ENCODE measurements at places on chromosomes 6 and 20.

GRCh38 chr6:356828-357251 is 34.7 kb upstream of the IRF4 start:
- no peak for DNase-seq

DNA sequence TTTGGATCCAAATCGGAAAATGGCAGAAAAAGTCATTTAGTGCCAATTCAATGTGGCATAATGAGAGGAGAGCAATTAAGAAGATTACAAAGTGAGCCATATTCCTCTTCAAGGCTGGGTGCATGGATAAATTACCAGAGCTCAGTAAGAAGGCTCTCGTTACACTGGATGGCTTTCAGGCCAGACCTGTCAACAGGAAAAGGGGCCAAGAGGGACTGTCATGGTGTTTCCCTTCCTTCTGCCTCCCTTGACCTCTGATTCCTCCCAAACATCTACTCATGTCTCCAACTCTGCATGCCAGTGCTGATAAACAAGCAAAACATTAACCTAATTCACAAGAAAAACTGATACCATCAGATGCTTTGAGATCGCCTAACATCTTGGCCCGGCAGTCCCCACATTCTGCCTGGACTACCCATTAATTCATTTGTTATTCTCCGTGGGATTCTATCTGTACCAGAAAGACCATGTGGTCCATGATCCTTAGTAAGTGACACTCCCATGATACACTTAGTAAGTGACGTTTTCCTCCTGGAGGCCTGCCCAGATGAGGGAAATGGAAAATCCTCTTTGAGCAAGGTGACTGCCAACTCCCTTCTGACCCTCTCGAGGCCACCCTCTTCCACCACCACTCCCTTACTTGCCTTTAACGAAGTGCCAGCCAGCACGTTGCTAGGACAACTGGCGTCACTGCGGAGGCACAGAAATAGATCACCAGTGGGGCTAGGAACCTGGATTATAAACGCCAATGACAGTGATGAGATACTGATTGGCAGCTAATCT is 239.2 kb downstream of the GMPR start:
- no peak for DNase-seq

- DNase-seq: no peak
Observed at GRCh38 chr6:150243620-150244314, 100.9 kb downstream of the PPP1R14C start.

GRCh38 chr20:37354210-37355195 is 8.6 kb downstream of the SRC start:
- DNase-seq: no peak

DNA sequence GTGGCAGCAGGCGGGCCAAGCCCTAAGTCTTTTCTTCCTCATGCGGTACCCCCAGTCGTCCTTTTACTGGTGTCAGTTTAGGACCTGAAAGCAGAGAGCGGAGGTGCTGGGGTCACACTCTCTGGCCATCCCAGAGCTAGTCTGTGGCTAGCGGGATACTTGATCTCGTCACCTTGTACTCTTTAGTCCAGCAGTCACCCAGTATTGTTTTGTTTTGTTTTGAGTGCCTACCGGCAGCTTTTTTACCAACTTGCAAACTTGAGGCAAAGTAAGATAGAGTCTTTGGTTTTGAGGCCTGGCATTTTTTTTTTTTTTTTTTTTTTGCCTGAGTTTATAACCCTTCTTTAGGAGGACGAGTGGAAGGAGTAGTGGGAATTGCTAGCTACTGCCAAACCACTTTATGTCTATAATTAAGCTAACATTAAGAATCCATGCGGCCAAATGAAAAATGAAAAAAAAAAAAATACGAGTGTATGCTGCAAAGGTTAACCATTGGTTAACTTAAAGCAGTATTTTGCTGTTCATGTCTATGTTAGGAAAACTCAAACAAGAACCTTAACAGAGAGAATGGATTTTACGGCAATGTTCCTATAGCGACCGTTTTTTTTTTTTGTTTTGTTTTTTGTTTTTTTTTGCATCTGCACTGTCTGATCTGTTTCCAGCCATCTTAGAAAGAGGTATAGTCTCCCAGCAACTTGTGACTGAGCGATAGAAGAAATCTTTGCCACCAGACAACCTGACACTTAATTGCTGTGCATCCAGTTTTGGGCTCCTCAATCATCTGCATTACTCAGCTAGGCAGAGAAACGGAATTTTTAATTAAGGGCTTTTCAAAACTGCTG is 56.9 kb downstream of the FAM217A start:
- no peak for DNase-seq

DNA sequence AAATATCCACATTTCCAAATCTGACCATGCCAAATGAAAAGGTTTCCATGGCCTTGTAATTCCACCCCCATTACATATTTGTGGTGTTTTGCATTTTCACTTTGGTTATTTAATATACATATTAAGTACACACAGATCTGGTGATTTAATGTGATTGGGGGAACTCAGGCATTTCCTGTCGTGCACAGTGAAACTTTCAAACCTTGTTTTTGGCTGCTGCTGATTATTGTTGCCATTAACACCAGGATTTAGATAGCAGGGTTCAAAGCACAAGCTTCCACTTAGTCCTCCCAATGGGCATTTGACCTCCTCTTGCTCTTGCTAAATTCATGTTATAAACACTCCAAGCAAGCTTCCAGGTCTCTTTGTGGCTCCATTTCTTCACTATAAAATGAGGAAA is 166.5 kb downstream of the SOBP start:
- no peak for DNase-seq

DNA sequence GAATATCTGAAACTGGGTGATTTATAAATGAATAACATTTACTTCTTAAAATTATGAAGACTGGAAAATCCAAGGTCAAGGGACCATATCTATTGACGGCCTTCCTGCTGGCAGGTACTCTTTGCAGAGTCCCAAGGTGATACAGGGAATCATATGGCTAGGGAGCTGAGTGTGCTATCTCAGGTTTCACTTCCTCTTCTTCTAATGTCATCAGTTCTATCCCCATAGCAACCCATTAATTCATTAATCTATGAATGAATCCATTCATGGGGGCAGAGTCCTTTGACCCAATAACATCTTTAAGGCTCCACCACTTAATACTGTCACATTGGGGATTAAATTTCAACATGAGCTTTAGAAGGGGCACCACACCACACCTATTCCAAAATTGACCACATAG is 772.0 kb downstream of the HACE1 start:
- DNase-seq: no peak

DNA sequence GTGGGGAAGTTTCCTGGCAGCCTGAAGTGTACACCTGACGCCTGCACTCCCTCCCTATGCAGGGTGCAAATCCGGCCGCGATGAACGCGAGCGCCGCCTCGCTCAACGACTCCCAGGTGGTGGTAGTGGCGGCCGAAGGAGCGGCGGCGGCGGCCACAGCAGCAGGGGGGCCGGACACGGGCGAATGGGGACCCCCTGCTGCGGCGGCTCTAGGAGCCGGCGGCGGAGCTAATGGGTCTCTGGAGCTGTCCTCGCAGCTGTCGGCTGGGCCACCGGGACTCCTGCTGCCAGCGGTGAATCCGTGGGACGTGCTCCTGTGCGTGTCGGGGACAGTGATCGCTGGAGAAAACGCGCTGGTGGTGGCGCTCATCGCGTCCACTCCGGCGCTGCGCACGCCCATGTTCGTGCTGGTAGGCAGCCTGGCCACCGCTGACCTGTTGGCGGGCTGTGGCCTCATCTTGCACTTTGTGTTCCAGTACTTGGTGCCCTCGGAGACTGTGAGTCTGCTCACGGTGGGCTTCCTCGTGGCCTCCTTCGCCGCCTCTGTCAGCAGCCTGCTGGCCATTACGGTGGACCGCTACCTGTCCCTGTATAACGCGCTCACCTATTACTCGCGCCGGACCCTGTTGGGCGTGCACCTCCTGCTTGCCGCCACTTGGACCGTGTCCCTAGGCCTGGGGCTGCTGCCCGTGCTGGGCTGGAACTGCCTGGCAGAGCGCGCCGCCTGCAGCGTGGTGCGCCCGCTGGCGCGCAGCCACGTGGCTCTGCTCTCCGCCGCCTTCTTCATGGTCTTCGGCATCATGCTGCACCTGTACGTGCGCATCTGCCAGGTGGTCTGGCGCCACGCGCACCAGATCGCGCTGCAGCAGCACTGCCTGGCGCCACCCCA is 1.2 kb downstream of the GPR6 start:
- no peak for DNase-seq

GRCh38 chr20:32985596-32985995 is 18.6 kb downstream of the SUN5 start:
- no peak for DNase-seq

GRCh38 chr20:17976305-17976704 is 7.5 kb downstream of the MGME1 start:
- DNase-seq: no peak

GRCh38 chr20:58875541-58876134 is 23.1 kb downstream of the GNAS start:
- no peak for DNase-seq

DNA sequence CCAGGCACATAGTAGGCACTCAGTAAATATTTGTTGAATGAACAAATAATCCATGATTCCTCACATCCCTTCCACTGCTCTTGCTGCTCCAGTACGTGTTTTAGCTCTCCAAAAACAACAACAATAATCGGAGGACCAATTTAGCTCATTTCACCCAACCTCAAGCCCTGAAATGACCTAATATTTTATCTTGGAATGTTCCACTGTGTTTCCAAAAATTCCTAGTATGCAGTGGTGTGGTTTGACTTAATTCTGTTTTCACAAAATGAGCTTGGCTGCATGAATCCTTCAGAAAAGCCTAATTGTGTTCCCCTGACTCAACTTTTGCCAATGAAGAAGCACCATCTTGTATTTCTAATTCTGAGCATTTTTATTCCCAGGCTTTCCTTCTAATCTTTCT is 168.0 kb upstream of the PHACTR1 start:
- DNase-seq: no peak

GRCh38 chr20:18090044-18090443 is 32.3 kb upstream of the OVOL2 start:
- DNase-seq: no peak

DNA sequence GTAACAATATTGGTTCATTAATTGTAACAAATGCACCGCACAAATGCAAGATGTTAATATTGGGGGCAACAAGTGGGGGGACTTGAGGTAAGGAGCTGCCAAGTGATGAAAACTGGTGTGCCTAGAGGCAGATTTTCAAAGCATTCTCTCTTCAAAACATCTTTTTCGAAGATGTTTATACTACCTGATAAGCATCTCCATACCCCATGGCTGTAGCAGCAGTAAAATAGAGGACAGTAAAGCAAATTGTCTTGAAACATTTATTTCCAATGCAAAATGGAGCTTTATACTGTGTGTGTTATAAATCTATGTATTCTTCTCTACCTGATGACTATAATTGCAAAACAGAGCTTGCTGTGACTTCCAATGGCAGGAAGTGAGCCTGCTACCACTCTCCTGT is 42.5 kb downstream of the MYLIP start:
- DNase-seq: no peak

DNA sequence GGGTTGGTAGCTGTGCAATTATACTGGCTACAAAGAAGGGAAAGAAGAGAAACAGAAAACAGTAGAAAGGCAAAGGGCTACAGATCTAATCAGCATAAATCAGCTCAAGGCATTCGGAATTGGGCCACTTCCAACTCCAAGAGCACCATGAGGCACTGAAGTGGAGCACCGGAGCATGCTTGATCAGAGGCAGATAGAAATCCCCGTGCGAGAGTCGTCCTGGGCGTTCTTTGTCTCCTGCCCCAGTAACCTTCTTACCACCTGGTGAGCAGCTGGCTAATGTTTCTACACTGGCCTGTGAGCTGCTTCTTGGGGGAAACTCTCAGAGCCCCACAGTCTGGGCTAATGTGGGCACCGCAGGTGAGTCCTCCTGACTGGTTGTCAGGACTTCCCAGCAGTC is 16.7 kb downstream of the NEDD9 start:
- DNase-seq: no peak

- no peak for DNase-seq
Observed at GRCh38 chr6:146962329-146962728, 241.9 kb upstream of the STXBP5 start.

GRCh38 chr20:32387252-32387651 is 29.1 kb downstream of the ASXL1 start:
- DNase-seq: no peak

DNA sequence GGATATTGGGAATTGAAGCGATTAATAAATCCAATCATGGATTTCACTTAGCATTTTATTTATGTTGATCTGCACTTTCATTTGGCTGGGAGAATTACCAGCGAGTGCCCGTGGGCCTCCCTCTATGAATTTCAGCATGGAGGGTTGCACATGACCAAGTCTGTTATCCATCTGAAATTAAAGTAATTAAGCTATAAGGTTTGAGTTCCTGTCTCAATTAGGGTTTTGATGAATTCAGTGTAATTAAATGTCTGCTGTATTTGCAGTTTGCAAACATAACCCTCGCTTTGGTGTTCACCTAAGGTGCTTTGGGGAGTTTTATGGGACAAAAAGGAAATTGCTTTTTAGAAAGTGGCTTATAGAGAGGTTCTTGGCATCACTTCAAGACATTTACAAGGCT is 169.8 kb upstream of the RIN2 start:
- no peak for DNase-seq

- no peak for DNase-seq
Observed at GRCh38 chr6:81384921-81385320, 367.6 kb downstream of the TENT5A start.

- no peak for DNase-seq
Observed at GRCh38 chr6:151275121-151275520, 35.4 kb downstream of the AKAP12 start.

- no peak for DNase-seq
Observed at GRCh38 chr6:84013931-84014330, 19.6 kb upstream of the MRAP2 start.
